ENCODE measurements at places on chromosomes 7 and 10. TPM values are rescaled to one million over a fixed set of nuclear protein-coding genes. Genes with fewer than 3 reads are reported as not detected.

- peak; percentile 77 for DNase-seq
Measured at GRCh38 chr10:110600487-110601101, 33.1 kb downstream of the SMC3 start.

UCMA gene
- total RNA-seq, result not detected

DNA sequence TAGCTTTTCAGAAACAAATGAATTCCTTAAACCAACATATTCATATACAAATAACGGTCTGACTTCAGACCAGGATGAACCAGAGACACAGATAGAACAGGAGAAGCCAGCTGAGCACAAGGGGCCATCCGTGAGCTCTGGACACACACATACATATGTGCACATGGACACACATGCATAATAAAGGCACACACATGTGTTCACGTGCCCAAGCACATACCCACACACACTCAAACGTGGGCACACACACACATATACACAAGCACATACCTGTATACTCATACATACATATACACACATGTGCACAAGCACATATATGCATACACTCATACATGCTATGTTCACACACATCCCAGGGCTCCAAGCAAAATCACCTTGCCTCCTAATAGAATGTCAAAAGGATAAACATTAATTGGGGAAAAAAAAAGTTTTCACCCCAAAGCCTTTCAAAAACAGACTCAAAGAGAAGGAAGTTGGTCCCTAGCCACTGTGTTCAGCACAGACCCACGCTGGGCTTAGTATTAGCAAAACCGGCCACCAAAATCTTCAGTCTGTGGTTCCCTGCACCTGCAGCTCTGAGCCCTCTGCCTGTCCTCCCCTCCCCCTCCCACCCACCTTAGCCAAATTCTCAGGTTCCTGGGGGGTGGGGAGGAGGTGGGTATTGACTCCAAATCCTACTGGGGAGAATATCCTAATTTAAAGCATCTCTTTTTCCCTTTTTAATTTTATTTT, 100.4 kb upstream of the MACROH2A2 start:
- no peak for DNase-seq

KCND2 gene
- 0.03 TPM for total RNA-seq

TSC22D4 gene
- total RNA-seq, result 29.9 TPM

GIMAP7 gene
- not detected for total RNA-seq

NRG3 gene
- total RNA-seq, result not detected

ZNF488 gene
- not detected for total RNA-seq

- DNase-seq, result no peak
Measured at GRCh38 chr10:116712989-116713543, 29.3 kb downstream of the HSPA12A start.

All from NCI-H460 (cell line).